ENCODE measurements at places on chromosomes 11 and 22. TPM values are rescaled to one million over a fixed set of nuclear protein-coding genes. Genes with fewer than 3 reads are reported as not detected.

GRCh38 chr11:60798631-60799030 lies 13.5 kb downstream of the MS4A10 start:
- no peak for ATAC-seq

DNA sequence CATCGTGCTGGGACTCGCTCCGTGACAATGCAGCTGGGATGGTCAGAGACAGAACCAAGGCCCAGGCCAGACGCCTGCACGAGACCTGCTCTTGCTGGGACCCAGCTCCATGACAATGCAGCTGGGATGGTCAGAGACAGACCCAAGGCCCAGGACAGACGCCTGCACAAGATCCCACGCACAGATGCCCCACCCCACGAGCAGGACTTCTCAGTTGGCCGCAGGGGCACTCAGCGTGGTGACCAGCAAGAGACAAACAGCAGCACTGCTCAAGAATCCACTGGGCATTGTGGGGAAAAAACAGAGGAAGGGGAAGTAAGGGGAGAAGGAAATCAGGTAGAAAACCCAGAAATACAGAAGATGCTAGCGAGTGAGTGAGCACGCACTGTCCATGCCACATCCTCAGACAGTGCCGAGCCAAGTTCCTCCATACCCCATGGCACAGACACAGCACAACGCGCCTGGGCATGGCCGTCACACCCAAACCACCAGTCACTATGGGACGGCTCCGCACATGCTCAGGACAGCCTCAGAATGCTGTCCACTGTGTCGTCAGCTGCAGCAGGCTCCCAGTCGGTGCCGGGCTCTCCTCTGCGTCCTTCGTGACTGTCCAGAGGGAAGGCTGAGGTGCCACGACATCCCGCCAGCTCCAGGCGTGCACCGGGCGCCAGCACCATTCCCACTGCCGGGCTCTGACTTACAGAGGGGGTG lies 44.5 kb downstream of the BRD1 start:
- no peak for ATAC-seq

DNA sequence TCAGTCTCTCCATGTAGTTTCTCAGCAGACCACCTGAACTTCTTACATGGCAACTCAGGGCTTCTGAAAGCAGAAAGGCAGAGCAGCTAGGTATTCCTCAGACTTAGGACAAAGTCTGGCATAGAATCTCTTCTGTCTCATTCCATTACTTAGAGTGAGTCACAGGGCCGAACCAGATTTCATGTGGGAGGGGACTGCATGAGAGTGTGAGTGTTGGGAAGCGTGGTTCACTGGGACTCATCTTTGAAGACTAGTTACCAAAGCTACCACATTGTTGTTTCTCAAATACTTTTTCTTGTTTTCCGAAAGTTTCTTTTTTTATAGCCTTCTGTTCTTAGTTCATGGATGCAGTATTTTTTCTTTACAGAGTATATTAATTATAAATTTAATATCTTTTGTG lies 36.1 kb upstream of the SCN3B start:
- peak; percentile 93 for ATAC-seq

DNA sequence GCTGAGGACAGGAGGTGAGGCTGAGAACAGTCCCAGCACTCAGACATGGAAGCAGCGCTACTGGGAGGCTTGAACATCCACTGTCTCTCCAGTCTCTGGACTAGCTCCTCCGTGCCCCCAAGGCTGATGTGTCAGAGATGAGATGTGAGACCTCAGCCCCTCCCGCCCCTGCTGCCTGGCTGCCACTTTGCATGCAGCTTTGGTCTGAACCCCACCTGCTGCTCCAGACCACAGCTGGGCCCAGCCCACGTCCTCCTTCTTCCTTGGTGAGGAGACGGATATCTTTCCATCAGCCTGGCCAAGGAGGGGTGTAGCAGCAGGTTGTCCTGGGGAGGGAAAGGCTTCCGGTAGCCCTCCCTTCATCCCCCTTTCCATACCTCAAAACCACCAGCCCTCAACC lies 148.0 kb upstream of the B3GAT1 start:
- ATAC-seq: no peak

- ATAC-seq: no peak
Observed at GRCh38 chr11:84930863-84931262, 696.3 kb downstream of the DLG2 start.

DNA sequence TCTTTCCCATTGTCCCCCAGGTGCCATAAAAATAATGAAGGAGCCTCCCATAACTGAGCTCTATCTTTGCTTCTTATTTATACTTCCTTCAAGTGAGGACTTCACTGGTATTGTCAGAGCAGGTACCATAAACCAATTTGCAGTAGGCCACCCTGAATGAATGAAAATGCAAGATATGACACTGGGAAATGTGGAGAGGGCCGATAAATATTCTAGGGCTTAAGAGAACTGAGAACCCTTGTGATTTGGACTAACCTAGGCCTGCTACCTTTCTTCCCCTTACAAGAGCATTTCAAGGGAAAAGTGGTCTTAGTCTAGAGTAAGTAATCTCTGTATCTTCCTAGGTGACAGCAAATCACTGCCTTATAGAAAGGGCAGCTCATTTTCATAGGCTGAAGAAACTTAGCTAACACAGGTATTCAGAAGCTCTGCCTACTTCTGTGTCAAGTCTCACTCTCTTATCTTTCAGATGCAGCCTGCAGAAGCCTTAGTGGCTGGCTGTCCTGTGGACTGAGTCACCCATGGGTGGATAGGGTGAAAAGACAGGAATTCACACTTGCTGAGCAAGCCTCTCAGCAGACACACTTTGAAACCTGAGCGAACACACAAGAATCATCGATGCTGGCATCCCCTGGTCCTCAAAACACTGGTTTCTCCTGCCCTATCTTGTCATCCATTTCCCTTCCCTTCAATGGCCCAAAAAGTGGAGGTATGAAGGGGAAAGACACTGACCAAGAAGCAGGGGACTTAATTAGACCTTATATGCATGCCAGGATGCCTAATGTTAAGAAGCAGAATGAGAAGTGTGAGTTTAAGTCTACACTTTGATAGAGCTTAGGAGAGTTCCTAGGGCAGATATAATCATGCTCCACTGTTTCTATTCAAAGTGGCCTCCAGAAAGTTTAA lies 15.2 kb downstream of the NRIP3 start:
- no peak for ATAC-seq

GRCh38 chr11:31000381-31000780 lies 369.2 kb downstream of the DCDC1 start:
- no peak for ATAC-seq

- no peak for ATAC-seq
Observed at GRCh38 chr11:33268945-33269540, 11.9 kb downstream of the HIPK3 start.

GRCh38 chr11:85269109-85269508 lies 358.0 kb downstream of the DLG2 start:
- no peak for ATAC-seq

DNA sequence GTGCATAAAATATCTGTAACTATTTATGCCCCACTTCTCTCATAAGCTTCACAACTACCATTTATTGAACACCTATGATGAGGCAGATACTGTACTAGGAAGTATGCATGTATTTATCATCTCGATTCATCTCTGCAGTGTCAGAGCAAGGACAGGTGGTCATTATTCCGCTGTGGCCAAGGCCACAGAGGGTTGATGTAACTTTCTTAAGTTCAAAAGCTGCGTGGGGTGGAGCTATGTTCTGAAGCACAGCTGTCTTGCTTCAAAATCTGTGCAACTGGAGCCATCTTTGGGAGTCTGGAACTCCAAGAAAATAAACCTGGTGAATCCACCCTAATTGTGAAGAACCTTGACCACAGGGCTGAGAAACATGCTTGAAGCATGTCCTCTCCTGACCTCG lies 60.2 kb upstream of the HMGXB4 start:
- ATAC-seq: no peak

DNA sequence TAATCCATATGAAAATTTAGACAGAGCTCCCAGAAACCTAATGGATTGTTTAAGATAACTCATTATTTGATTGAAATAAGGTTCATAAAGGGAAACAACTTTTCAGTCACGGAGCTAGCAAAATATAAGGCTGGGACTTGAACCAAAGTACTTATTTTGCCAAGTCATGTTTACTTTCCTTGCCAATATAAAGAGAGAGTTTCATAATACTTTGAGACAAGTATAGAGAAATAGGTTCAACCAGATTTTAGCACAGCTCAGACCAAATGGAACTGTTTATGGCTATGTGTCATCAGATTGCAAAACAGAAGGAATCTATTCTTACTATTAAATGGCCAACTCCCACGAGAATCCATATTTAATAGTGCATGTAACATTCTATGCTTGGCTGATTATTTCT lies 1517.5 kb upstream of the TENM4 start:
- no peak for ATAC-seq

- ATAC-seq: no peak
Observed at GRCh38 chr11:33949252-33949913, 57.5 kb upstream of the LMO2 start.

- peak; percentile 58 for ATAC-seq
Observed at GRCh38 chr22:38412435-38413084, 42.4 kb downstream of the KCNJ4 start.

DNA sequence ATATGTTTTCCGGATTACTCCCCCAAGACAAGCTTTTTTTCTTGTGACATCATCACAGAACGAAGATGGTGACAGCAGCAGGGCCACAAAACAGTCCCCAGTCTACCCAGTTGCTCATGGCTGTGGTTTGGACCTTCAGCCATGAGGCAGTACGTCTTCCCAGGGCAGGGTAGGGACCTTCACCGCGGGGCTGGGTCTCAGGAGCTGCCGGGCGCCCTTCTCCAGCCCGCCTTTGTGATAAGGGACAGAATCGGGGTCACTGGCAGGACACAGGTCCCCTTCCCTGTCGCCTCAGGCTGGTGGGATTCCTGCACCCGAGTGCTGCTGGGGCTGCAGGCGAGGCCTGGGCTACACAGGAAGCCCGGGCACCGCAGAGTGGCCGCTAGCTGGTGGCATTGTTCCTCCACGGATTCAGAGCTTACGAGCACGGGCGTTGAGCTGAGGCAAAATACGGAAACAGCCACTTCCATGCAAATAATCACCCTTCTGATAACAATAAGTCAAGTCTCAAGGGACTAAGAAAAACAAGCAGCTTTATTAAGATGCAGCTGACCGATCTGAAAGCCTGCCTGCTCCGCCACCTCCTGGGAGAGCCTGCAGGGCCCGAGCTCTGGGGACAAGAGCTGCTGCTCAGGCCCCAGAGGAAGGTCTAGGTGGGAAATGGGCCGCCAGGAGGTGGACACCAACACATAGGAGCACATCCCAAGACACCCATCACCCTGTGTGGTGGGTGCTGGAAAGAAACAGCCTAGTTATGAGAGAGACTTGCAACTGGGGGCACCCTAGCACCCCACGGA lies 12.3 kb downstream of the TBX1 start:
- no peak for ATAC-seq

DNA sequence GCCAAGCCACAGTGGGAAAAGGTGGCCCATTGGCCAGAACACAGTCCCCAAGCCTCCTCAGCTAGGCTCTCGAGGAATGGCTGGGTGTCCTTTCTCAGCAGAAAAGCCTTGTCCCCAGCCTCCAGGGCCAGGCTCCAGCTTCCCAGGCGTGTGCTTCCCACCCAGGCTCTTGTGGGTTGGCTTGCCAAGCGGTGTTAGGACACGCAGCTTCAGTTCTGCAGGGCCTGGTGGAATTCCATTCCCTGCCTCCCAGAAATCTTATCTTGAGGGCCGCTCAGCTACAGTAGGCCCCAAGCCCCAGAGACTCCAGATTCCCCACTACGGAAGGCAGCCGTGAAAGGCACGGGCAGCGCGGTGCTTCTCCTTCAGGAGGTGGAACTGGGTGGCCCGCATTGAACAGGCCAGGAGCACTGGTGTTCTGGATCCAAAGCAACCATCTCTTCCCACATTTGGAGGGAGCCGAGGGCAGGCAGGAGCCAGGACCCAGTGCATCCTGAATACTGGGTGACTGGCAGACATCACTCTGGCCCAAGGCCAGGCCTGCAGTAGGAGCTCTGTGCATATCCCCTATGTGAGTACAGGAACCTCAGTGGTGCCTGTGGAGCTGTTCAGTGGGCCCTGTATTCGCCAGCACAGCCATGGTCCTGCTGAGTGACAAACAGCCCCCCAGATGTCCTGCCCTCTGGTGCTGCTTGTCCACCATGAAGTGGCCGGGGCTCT lies 16.7 kb upstream of the KCNQ1OT1 start:
- no peak for ATAC-seq

DNA sequence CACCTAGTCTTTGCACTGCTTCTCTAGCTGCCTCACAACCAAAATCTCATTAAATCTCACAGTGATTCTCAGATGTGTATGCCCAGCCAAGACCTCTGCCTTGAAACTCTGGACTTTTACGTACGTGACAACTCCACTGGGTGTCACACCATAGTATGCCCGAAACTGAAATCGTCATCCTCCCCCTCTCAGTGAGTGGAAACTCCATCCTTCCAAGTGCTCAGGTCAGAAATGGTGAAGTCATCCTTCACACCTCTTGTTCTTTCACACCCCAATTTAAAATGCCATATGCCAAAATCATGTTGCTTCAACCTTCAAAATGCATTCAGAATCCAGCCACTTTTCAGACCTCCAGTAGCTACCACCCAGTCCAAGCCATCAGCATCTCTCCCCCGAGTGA lies 42.5 kb downstream of the SFI1 start:
- peak; percentile 69 for ATAC-seq

- no peak for ATAC-seq
Observed at GRCh38 chr22:36212901-36213300, 11.3 kb upstream of the APOL4 start.

- no peak for ATAC-seq
Observed at GRCh38 chr11:33608386-33608785, 92.2 kb downstream of the C11orf91 start.

GRCh38 chr11:11519184-11519583 lies 102.6 kb downstream of the GALNT18 start:
- no peak for ATAC-seq

MAJIN gene
- 1.1 TPM for total RNA-seq

BATF2 gene
- 0.37 TPM for total RNA-seq

UPK3A gene
- not detected for total RNA-seq

PIWIL4 gene
- total RNA-seq: 1.1 TPM

PLA2G6 gene
- total RNA-seq: 36.6 TPM

NUDT22 gene
- total RNA-seq: 77.4 TPM

LRP4 gene
- total RNA-seq: 0.08 TPM

ARVCF gene
- 1.2 TPM for total RNA-seq

MTMR2 gene
- total RNA-seq: 35.4 TPM

POU2AF1 gene
- total RNA-seq: 36.6 TPM

TAGLN gene
- total RNA-seq: 5.1 TPM

Measured in activated T-helper 17 cell treated with anti-CD3 and anti-CD28 coated beads, Interleukin-2, amount 50 U/mL, for 72 hours (primary cell).